Progenitor cell of endocrine pancreas (in vitro differentiated cells): ENCODE measurements at places on chromosomes 7 and 10. TPM values are rescaled to one million over a fixed set of nuclear protein-coding genes. Genes with fewer than 3 reads are reported as not detected.

Gene FAM241B
- total RNA-seq, result 42.4 and 44.2 TPM in 2 replicates

Gene FOXI2
- 1.7 and 4.7 TPM in 2 replicates for total RNA-seq

GRCh38 chr7:52565974-52566373 lies 469.5 kb upstream of the POM121L12 start:
- no peak for DNase-seq

DNA sequence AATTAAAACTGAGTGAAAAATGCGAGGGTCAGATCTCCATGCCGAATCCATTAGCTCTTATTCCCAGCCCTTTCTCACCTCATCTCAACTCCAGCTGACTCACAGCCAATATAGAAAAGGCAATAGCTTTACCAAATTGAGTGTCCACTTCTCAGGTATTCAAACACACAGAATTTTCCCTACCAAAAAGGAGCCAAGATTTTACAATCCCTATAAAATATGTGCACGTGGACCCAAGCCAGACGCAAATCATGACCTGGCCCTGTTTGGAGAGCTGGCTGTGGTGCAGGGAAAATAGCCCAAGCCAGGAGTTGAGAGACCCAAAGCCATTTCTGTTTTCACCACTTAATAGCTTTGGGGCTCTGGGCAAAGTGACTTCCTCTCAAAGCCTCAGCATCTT lies 379.7 kb upstream of the AUTS2 start:
- no peak for DNase-seq

DNA sequence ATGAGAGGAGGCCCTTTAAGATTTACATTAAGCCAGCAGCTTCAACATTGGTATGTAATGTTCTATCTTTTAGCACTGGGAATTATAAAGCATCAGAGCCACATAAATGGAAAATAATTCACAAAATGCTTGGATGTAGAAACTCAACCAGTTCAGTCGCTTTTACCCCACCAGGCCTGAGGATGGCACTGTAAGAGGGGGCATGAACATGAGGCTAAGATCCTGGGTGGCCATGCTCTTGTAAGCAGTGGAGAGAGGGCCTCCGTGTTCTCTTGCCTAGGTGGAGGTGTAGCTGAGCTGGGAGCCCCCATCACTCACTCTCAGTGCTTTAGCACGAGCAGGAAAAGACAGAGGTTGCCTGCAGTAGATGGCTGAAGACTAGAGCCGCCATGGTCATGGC lies 238.8 kb downstream of the FANK1 start:
- DNase-seq, result no peak

DNA sequence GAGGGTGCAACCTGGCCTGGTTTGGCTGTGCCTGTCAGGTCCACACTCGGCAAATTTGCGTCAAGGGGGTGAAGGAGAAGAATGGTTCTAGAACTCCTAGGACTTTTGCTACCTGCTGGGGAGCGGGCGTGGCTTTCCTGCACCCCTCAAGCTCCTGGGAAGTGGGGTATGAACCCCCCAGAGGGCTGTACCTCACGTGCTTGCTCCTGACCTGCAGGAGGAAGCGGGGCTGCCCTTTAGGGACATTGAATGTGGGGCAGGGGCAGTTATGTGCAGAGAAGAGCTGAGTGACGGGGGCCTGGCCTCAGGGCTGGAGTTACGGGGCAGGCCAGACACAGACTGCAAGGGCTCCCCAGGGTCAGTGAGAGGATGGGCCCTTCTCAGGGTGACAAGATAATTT lies 61.4 kb upstream of the GNA12 start:
- no peak for DNase-seq

GRCh38 chr7:124263232-124263827 lies 230.5 kb upstream of the TMEM229A start:
- no peak for DNase-seq

GRCh38 chr7:106062521-106062931 lies 49.6 kb downstream of the SYPL1 start:
- DNase-seq, result no peak
